Nephron progenitor cell (in vitro differentiated cells): ENCODE measurements at places on chromosomes 4 and X.

- DNase-seq = no peak
Measured at GRCh38 chrX:133979641-133980230, 5.7 kb downstream of the GPC3 start.

GRCh38 chr4:40055511-40055862, 1.2 kb upstream of the N4BP2 start:
- DNase-seq = no peak

DNA sequence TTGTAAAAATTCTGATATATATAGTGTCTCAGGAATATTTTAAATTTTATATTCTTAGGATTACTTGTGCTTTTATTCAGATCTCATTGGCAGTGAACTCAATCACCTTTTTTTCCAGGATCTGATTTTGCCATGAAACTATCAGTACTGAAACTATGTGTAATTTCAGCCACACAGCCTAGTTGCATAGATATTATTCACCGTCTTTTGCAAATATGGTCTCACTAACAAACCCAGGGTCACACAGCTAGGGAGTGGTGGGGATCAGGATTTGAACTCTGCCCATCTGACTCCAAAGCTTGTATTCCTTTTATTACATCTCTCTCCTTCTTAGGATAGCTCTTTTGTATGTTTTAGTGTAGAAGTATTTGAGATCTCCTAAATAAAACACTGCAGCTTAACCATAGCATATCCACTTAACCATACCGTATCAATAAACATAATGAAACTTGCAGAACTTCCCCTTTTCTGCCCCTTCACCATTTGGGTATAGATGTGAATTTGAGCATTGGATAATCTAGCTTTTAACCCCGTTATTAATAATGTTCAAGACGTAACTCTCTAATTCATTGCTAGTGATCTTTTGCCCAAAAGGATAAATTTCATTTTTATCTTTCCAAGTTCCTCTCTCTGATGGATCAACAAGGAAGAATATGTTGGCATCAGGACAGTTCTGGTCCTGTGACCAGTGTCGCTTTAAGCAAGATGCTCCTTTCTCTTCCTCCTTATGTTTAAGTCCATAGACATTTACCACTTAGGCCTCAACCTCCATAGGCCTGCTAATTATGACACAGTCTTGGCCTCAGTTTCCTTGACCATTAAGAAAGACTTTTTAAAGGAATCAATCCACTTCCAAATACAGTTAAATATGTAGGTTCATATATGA, 74.6 kb downstream of the RAPGEF2 start:
- DNase-seq = no peak

DNA sequence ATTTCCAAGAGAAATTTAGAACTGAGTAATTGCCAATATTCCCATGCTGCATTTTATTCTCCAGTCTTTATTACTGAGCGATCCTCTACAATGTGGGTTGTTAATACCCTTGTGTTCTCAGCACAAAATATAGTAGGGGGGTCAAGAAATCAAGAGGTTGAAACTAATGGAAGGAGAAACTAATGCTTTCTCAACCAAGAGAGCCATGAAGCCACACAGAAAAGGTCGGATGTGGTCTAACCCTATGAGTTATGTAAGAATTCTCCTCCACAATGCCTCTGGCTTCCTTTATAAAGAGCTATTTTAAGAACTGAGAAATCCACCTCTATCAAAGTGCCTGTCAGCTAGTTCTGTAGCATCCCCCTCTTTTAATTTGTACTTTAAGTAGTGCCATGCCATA, 268.5 kb downstream of the CHIC1 start:
- DNase-seq = no peak

- DNase-seq = no peak
Measured at GRCh38 chr4:122300776-122301175, 78.0 kb upstream of the ADAD1 start.

GRCh38 chr4:19807505-19807904, 444.2 kb upstream of the SLIT2 start:
- DNase-seq = no peak

DNA sequence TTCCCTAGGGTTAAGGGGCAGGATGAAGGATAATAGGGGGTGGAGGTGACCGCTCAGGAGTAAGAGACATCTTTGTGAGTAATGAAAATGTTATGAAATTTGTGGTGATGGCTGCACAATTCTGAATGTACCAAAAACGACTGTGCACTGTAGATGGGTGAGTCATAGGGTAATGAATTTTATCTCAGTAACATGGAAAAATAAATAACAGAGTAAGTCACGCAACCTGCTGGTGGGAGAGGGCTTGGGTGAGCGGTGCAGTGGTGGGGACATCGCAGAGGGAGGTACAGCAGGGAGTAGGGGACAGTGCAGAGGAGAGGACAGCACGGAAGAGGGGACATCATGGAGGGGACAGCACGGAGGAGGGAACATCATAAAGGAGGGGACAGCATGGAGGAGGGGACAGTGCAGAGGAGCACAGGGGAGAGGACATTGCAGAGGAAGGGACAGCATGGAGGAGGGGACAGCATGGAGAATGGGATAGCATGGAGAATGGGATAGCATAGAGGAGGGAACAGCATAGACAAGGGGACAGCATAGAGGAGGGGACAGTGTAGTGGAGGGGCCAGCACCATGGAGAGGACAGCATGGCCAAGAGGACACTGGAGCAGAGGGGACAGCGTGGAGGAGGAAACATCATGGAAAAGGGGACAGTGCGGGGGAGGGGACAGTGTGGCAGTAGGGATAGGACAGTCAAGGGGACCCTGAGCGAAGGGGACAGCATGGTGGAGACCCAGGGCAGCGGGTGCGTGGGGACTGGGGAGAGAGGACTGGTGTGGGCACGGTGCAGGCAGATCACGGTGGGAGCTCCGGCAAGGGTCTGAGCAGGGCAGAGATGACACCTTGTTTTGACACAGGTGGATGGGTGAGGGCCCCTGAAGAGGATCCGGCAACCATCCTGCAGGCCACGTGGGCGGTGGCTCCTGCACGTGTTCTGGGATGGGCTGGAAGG, 68.5 kb upstream of the MXD4 start:
- DNase-seq = no peak
